ENCODE measurements at places on chromosomes 2 and 18. TPM values are rescaled to one million over a fixed set of nuclear protein-coding genes. Genes with fewer than 3 reads are reported as not detected.

The CD28 gene
- 113 TPM for total RNA-seq

The EHBP1 gene
- total RNA-seq, result 30.0 TPM

The VWA3B gene
- not detected for total RNA-seq

The FER1L5 gene
- not detected for total RNA-seq

The CCDC93 gene
- total RNA-seq, result 66.6 TPM

The CLEC4F gene
- total RNA-seq, result not detected

The UCN gene
- total RNA-seq, result 6.5 TPM

The TUBA4B gene
- not detected for total RNA-seq

The AGFG1 gene
- total RNA-seq, result 75.1 TPM

The NOTO gene
- not detected for total RNA-seq

The TUBB8B gene
- total RNA-seq, result not detected

The ATP8B1 gene
- not detected for total RNA-seq

The HOXD13 gene
- not detected for total RNA-seq

The CRYGD gene
- not detected for total RNA-seq

GRCh38 chr2:180334514-180334913, 327.4 kb upstream of the CWC22 start:
- no peak for DNase-seq
- H3K4me1 ChIP-seq, result no peaks in the 10 kb centered on the region
- H3K27ac ChIP-seq, result no peak overlapping the region
- H3K4me3 ChIP-seq, result no peak overlapping the region
- H3K36me3 ChIP-seq, result no peaks in the 10 kb centered on the region

- H3K27ac ChIP-seq, result no peak overlapping the region
- no peaks in the 10 kb centered on the region for H3K27me3 ChIP-seq
- H3K4me1 ChIP-seq, result no peaks in the 10 kb centered on the region
These were observed 156.4 kb upstream of the MMADHC start for GRCh38 chr2:149743842-149744448.

DNA sequence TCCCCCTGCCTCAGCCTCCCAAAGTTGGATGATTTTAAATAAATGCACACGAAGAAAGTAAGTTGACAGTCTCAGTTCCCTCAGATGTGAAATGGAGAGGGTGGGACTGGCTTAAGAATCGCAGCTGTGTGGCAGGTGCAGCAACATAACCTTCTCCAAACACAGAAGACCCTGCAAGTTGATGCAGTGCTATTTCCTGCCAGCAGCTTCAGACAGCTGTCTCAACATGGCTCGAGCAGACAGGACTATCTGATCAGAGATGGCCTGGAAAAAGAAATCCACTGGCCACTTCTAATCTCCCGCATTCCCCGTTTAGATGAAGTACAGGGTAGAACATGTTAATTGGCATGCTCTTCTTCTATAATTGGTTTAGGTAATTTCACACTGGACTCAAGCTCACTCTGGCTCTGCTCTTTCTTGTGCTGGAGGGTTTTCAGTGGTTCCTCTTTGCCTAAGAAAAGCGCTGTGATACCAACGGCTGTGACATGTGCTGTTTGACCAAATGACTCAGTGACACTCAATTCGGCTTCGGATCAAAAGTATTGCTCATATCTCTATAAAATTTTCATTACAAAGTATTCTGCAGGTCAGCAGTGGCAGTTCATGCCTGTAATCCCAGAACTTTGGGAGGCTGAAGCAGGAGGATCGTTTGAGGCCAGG, 40.2 kb downstream of the MYOM1 start:
- no peaks in the 10 kb centered on the region for H3K36me3 ChIP-seq
- DNase-seq, result no peak
- H3K27ac ChIP-seq, result no peak overlapping the region
- H3K4me1 ChIP-seq, result no peaks in the 10 kb centered on the region
- no peak overlapping the region for H3K4me3 ChIP-seq

GRCh38 chr2:189685540-189686229, 11.2 kb downstream of the ANKAR start:
- no peaks in the 10 kb centered on the region for H3K27me3 ChIP-seq
- no peak overlapping the region for H3K27ac ChIP-seq
- H3K36me3 ChIP-seq, result no peaks in the 10 kb centered on the region
- H3K4me3 ChIP-seq, result no peak overlapping the region
- peaks cover 6% of the 10 kb centered on the region for H3K4me1 ChIP-seq
- DNase-seq, result no peak

DNA sequence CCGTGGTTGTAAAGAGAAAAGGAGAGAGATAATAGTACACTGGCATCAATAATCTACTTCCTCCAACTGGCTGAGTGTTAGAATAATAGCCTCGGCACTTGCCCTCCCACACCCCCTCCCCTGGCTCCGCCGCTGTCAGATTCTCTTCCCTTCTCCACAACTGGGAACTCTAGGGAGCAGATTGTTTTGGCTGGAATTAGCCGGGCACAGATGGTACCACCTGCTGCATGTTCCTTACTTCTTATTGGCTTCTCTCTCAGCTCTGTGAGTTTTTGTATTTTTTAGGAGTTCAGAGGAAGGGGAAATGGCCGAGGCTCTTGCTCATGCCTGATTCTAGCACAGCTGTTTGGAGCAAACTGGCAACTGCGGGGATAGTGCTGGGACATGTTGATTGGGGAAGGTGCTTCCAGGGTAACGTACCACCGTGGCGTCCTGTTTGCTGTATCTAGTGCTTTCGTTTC, 140.0 kb downstream of the ZEB2 start:
- no peak for DNase-seq
- no peaks in the 10 kb centered on the region for H3K27me3 ChIP-seq
- peaks cover 24% of the 10 kb centered on the region for H3K4me1 ChIP-seq
- no peak overlapping the region for H3K27ac ChIP-seq

DNA sequence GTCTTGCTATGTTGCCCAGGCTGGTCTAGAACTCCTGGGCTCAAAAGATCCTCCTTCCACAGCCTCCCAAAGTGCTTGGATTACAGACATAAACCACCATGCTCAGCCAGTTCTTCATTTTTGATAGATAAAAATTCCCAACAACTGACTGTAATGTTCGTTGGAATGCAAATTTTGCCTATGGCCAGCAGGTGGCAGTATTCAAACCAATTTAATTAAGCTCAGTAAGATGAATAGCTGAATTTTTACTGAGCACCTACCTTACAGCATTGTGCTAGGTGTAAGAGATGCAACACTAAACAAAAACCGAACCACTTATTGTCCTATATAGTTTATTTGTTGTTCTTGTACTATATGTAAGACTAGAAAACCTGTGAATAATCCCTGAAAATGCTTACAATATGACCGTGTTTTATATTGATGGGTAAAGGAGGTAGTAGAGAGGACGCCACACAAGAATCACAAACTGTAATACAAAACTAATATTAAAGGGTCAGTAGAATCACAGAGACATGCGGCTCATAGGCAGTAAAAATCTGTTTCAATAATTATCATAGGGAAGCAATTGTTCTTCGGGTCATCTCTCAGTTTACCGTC, 8.2 kb upstream of the TMEM182 start:
- no peaks in the 10 kb centered on the region for H3K4me1 ChIP-seq
- DNase-seq, result no peak
- no peaks in the 10 kb centered on the region for H3K27me3 ChIP-seq
- no peaks in the 10 kb centered on the region for H3K36me3 ChIP-seq
- no peak overlapping the region for H3K4me3 ChIP-seq
- no peak overlapping the region for H3K27ac ChIP-seq

GRCh38 chr2:175874291-175874690, 127.8 kb downstream of the LNPK start:
- H3K36me3 ChIP-seq, result no peaks in the 10 kb centered on the region
- H3K27ac ChIP-seq, result no peak overlapping the region
- H3K4me3 ChIP-seq, result no peak overlapping the region
- H3K27me3 ChIP-seq, result peaks cover 2% of the 10 kb centered on the region
- no peak for DNase-seq
- H3K4me1 ChIP-seq, result no peaks in the 10 kb centered on the region

DNA sequence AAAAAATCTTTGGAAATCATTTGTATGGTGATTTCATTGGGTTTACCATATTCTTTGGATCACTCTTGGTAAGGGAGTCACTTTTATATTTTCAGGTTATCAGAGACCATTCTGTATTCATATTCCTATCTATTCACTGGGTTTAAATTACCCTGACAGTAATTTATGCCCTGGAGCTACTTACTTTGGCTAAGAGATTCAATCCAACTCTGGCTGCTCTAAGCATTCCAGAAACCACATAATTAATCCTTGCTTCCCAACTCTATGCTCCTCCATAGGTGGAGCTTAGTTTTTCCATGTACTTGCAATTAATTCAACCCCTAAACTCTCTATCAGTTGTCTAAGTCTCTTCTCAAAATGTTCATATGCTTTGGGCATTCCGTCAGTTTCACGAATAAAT, 336.3 kb downstream of the AGPS start:
- no peaks in the 10 kb centered on the region for H3K36me3 ChIP-seq
- DNase-seq, result no peak
- H3K4me3 ChIP-seq, result no peak overlapping the region

DNA sequence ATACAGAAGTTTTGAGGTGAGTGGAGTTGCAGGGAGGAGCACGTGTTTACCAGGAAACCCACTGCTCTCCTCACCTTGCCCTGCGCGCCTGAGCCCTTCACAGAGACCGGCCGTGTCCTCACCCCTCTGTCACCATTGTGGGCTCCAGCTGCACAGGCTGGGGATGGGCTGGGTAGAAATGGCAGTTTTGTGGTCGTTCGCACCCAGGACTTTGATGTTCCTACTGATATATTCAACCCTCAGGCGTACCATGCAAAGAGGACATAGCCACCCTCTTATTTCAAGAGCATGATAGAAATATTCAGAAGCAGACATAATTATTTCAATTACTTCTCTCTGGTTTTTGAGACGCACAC, 78.2 kb downstream of the GBX2 start:
- H3K27ac ChIP-seq, result no peak overlapping the region
- DNase-seq, result no peak
- H3K4me1 ChIP-seq, result no peaks in the 10 kb centered on the region
- H3K36me3 ChIP-seq, result no peaks in the 10 kb centered on the region
- no peaks in the 10 kb centered on the region for H3K27me3 ChIP-seq

GRCh38 chr2:64482765-64483504, 29.0 kb downstream of the LGALSL start:
- no peak overlapping the region for H3K4me3 ChIP-seq
- DNase-seq, result no peak
- no peaks in the 10 kb centered on the region for H3K36me3 ChIP-seq

DNA sequence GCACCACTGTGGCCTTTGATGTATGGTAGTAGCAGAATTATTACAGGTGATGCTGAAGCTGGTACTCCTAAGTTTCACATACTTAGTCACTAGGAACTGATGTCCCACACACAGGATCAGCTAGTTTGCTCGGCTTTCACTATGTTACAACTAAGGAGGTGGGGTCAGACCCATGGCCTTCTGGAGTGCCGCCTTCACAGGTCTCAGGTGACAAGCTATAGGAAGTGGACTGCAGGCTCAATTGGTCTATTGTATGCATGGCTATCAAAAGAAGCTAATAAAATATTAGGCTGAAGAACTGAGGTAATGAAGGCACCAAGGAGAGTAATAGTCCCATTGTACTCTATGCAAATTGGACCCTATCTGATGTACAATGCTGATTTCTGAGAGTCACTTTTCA, 170.6 kb downstream of the DLGAP1 start:
- H3K27ac ChIP-seq, result no peak overlapping the region
- H3K27me3 ChIP-seq, result no peaks in the 10 kb centered on the region
- no peaks in the 10 kb centered on the region for H3K4me1 ChIP-seq
- DNase-seq, result no peak

DNA sequence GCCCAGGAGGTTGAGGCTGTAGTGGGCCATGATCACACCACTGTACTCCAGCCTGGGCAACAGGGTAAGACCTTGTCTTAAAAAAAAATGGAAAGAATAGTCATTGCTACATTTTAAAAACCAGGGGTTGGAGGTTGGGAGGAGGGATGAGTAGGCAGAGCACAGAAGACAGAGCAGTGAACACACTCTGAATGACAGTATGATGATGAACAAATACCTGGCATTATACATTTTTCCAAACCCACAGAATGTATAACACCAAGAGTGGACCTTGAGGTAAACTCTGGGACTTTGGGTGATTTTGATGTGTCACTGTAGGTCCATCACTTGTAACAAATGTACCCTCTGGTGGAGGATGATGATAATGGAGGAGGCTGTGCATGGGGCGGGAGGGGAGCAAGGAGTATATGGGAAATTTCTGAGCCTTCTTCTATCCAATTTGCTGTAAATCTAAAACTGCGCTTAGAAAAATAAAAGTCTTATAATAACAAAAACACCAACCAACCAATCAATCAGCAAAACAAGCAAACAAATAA, 111.4 kb upstream of the PGAP1 start:
- no peak overlapping the region for H3K4me3 ChIP-seq
- peaks cover 3% of the 10 kb centered on the region for H3K4me1 ChIP-seq
- no peaks in the 10 kb centered on the region for H3K27me3 ChIP-seq
- no peak overlapping the region for H3K27ac ChIP-seq
- H3K36me3 ChIP-seq, result peaks cover 4% of the 10 kb centered on the region

DNA sequence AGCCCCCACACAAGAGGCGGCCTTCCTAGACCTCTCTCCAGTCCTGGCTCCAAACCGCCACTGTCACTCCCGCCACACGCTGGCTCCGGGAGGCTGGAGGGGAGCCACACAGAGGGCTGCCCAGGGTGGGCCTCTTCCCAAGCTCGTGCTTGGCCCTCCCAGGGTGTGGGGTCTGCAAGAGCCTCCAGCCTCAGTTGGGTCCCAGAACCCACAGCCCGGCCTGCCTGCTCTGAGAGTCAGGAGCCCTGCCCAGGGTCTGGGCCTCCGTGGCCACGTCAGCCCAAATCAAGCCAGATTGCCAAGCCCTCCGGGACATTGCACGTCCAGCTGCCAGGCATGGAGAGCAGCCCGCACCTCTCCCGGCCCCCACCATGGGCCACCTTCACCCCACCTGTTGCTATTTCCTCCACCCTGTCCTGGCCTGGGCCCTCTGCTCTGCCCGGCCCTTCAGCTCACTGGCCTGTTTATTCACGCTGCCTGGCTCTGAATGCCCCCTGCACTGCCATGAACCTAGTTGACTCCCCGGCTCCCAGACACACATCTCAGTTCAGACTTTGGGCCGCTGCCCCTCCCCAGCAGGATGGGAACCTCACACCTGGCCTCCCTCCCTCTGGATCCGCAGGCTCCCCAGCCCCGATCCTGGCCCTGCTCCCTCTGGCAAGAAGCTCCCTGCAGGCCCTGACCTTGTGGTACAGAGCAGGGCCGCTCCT, 61.0 kb downstream of the BIN1 start:
- H3K27me3 ChIP-seq, result no peaks in the 10 kb centered on the region
- H3K36me3 ChIP-seq, result no peaks in the 10 kb centered on the region
- H3K4me1 ChIP-seq, result no peaks in the 10 kb centered on the region
- H3K4me3 ChIP-seq, result no peak overlapping the region
- H3K27ac ChIP-seq, result no peak overlapping the region

DNA sequence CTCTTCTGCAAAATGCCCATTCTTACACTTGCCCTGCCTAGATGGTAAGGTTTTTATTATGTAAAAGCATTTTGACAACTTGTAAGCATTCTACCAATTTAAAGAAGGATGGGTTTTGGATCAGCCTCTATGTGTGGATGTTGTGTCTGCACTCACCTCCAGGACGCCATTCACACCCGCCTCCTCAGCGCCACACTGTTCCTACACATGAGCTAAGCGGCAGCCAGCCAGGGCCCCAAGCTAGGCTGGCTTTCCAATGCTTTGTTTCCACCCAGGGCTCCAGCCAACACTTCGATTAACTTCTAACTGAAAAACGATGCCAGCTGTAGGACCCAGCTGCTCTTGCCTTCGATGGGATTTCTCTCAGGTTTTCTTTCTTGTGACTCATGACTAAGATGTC, 73.3 kb upstream of the FZD7 start:
- H3K27me3 ChIP-seq, result no peaks in the 10 kb centered on the region
- H3K27ac ChIP-seq, result no peak overlapping the region
- H3K4me1 ChIP-seq, result peaks cover 3% of the 10 kb centered on the region

GRCh38 chr2:187134306-187134705, 285.3 kb upstream of the ZSWIM2 start:
- DNase-seq, result no peak
- H3K4me3 ChIP-seq, result no peak overlapping the region
- H3K36me3 ChIP-seq, result no peaks in the 10 kb centered on the region
- H3K27me3 ChIP-seq, result no peaks in the 10 kb centered on the region
- no peak overlapping the region for H3K27ac ChIP-seq
- H3K4me1 ChIP-seq, result no peaks in the 10 kb centered on the region
